Foreskin keratinocyte (primary cell): ENCODE measurements at places on chromosomes 16 and 17. TPM values are rescaled to one million over a fixed set of nuclear protein-coding genes. Genes with fewer than 3 reads are reported as not detected.

DNA sequence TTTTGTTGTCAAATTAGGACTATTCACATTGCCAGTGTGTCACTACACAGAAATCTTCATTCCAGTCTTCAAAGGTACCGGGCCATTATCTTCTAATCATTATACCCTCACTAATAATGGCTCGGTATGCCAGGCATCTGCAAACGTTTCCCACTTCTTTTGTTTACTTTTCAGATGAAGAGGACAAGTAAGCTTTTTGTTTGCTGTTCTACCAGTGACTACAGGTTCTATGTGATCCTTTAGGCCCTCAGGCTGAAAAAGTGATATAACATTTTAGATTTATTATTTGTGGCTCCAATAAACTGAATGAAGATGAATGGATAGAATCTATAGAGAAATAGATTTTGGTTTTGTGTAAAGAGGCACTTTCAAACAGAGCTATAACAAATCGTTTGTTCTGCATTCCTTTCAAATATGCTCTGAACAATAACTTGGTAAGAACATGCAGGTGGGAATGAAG is 403 bp upstream of the KRTAP3-1 start:
- no peak for DNase-seq

GRCh38 chr17:4879601-4880000 is 19.7 kb upstream of the C17orf107 start:
- no peak for DNase-seq

DNA sequence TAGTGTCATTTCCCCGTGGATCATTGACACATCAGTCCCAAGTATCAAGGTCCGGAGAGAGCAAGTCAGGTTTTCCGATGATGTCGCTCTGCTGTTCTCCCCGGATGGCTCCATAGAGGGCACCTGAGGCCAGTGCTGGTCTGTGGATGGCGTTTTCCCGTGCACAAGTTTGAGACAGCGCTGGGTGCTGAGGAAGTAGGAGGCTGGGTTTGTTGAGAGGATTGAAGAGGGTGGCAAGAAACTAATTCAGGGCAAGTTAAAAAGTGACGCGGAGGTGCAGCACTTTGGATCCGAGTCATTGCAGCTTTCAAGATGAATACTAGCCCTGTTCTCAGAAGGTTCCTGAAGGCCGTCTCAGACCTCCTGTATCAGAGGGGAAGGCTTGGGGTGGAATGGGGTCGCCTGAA is 7.7 kb downstream of the NUBP1 start:
- DNase-seq: no peak

DNA sequence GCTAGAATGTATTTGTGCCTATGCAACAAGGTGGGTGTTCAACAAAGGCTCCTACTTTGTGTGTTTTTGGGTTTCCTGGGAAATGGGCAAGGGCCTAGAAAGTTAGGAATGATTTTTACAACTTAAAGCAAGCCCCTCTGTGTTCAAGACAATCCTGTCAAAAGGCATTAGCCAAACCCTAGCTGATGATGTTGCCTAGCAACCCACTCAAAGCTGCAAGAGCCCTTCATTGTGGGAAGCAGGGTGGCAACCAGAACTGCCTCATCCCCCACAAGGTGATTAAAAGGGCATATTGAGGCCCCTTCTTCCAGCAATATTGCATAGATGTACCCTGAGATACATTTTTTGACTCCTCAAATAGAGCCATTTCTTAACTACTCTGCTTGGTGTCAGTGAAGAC is 16.0 kb upstream of the RASL10B start:
- DNase-seq: no peak

SECTM1 gene
- total RNA-seq: 5.0 and 6.6 TPM in 2 replicates

TTC19 gene
- 25.2 and 26.0 TPM in 2 replicates for total RNA-seq
